NCI-H510A treated with DMSO at 0.1 percent for 48 hours (cell line): ENCODE measurements at places on chromosomes 12 and 14.
A peak's percentile ranks its signal among the peaks of the same experiment; 100 is the strongest.

DNA sequence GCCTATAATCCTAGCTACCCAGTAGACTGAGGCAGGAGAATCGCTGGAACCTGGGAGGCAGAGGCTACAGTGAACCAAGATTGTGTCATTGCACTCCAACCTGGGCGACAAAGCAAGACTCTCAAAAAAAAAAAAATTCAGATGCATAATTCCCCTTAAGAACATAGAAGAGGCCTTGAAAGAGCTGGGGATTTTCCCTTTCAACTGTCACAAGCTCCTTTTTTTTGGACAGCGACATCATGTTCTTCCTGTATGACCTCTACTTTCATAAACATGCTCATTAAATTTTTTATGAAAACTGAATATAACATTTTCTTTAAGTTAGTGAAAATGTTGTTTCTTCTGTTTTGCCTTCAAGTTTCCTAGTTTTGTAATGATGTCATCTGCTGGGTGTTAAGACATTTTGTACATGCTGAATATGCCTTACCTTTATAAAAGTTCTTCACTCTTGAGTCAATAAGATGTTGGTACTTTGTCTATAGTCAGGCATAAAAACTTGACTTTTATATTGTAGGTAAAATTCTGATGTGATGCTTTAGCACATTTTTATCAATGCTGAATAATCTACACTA is 76.0 kb downstream of the PTHLH start:
- no peak for DNase-seq

DNA sequence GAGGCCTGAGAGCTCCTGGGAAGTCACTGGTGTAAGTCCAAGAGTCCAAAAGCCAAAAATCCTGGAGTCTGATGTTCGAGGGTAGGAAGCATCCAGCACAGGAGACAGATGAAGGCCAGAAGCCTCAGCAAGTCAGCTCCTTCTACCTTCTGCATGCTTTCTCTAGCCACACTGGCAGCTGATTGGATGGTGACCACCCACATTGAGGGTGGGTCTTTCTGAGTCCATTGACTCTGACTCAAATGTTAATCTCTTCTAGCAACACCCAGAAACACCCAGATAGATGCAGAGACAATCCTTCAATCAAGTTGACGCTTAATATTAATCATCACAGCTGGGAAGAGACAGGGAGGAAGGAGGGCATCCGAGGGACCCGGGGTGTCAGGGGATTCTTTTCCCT is 305.8 kb downstream of the AACS start:
- DNase-seq, result no peak

- DNase-seq, result no peak
Measured at GRCh38 chr12:22160396-22161003, 114.5 kb downstream of the CMAS start.

GRCh38 chr14:64951724-64952123 is 9.2 kb upstream of the GPX2 start:
- no peak for DNase-seq

DNA sequence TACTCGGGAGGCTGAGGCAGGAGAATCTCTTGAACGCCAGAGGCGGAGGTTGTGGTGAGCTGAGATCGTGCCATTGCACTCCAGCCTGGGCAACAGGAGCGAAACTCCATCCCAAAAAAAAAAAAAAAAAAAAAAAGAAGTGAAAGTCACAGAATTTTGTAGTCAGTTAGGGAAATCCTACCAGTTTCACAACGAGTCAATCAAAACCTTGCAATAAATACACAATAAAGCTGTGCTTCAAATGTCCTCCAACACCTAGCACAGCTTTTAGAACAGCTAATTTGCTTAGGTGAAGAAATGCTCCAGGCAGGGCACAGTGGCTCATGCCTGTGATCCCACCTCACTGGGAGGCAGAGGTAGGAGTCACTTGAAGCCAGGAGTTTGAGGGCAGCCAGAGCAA is 112.8 kb upstream of the ATF7IP start:
- DNase-seq, result no peak

DNA sequence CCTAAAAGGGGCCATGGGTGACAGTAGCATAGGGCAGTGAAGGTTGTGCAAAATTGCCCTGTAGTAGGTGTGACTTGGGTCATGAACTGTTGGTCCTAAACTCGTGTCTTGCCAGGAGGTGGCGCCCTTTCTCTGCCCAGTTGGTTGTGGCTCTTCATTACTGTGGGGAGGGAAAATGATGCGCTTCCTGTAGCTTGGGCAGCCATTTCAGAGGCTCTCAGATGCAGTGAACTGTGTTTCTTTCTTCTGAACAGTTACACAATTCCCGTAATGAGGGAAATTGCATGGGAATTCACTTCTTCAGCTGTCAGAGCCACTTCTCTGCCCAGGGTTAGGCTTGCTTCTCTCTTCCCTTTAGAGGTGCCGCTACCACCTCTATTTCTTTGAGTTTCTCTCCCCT is 148.1 kb upstream of the NRXN3 start:
- DNase-seq, result peak; percentile 45

DNA sequence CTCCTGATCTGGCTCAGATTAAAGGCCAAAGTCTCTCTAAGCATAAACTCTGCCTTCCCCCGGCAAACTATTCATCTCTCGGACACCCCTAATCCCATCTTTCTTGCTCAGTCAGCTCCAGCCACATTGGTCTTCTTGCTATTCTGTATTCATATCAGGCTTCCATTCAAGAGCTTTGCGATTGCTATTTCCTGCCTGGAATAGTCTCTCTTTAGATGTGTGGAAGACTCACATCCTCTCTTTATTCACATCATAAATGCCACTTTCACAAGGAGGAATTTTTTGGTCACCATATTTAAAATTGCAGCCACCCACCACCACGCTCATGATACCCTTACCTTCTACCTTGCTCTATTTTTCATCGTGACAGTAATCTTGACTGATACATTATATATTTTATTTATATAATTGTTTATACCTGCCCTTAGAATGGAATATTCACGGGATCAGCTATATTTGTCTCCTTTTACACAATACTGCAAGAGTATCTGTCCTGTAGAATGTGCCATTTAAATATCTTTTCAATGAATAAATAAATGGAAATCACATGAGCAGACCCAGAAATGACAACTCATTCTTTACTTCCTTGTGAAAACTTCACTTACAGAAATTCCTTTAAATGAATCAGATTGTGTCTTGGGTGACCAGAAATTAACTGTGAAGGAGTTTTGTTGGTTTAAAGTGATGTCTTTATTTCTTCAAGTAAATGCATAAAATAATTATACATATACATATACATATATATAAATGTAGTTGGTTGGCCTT is 780.6 kb upstream of the FLRT2 start:
- no peak for DNase-seq

DNA sequence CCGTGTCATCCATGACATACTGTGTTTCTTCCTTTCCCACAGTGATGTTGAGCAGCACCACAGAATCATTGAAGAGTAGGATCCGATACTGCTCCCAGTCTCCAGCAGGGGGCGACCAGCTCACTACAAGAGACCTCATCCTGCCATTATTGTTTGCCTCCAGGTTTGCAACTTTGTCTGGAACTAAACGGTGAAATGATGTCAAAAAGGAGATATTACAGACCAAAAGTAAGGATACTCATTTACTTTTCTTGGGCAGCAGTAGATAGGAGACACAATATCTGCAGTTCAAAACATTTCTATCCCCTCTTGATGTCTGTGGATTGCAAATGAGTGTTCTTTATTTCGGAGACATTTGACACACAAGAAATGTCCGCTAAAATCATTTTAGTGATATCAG is 47.2 kb downstream of the PTPRB start:
- DNase-seq, result peak; percentile 19

- no peak for DNase-seq
Measured at GRCh38 chr12:20442322-20442721, 74.0 kb downstream of the PDE3A start.

- no peak for DNase-seq
Measured at GRCh38 chr14:79404874-79405511, 806.3 kb downstream of the DIO2 start.

DNA sequence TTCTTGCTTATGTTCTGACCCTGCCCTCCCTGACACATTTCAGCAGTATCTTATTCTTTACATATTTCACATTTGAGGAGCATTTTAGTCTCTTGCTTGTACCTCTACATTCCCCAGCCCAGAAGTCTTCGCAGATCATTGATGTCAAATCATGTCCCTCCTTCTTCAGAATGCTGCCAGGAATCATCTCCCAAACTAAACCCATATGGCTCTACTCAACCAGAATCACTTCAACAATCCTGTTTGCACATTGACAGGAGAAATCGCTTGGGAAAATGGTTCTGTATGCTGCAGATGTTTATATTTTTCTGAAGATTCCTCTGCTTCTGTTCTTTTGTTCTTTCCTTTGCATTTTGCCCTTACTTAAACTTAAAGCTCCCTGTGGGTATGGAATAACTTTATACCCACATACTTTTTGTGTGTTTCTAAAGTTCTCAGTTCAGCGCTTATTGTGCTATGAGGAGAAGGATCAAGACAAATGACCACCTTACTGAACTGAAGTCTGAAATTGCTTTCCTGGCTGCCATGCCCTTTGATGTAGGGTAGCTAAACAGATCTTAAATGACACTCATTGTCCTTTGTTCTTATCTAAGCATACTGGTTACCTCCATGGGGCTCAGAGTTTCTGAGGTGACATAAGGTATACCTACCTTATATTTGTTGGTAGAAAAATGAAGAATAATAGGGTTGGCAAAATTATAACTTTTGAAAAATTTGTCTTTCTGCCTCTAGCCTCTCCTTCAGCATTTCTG is 134.6 kb downstream of the SLC25A21 start:
- DNase-seq, result no peak

GRCh38 chr12:104282109-104282508 is 21.4 kb upstream of the EID3 start:
- no peak for DNase-seq

DNA sequence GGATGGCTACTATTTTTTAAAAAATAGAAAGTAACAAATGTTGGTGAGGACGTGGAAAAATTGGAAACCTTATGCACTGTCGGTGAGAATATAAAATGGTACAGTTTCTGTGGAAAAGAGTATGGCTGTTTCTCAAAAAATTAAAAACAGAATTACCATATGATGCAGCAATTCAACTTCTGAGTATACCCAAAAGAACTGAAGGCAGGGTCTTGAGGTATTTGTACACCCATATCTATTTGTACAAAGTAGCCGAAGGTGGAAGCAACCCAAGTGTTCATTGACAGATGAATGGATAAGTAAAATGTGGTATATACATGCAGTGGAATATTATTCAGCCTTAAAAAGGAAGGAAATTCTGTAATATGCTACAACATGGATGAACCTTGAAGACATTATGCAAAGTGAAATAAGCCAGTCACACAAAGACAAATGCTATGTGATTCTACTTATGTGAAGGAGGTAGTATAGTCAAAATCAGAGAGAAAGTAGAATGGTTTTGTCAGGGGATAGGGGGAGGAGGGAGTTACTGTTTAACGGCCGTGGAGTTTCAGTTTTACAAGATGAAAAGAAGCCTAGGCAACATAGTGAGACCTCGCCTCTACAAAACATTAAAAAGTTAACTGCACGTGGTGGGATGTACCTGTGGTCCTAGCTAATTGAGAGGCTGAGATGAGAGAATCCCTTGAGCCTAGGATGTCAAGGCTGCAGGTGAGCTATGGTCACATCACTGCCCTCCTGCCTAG is 38.4 kb upstream of the CCT2 start:
- DNase-seq, result no peak

DNA sequence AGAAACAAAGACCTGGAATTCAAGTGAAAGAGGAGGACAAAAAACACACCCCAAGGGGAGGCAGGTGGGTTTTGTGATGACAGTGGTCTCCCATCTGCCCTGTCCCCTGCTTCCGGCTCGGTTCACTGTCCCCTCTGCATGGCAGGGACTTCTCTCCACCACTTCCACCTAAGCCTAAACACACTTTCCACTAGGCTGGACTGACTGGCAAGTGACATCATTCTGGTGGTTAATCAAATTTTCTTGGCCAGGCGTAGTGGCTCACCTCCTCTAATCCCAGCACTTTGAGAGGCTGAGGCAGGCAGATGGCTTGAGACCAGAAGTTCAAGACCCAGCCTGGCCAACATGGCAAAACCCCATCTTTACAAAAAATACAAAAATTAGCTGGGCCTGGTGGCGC is 11.9 kb downstream of the PLEKHG6 start:
- no peak for DNase-seq

DNA sequence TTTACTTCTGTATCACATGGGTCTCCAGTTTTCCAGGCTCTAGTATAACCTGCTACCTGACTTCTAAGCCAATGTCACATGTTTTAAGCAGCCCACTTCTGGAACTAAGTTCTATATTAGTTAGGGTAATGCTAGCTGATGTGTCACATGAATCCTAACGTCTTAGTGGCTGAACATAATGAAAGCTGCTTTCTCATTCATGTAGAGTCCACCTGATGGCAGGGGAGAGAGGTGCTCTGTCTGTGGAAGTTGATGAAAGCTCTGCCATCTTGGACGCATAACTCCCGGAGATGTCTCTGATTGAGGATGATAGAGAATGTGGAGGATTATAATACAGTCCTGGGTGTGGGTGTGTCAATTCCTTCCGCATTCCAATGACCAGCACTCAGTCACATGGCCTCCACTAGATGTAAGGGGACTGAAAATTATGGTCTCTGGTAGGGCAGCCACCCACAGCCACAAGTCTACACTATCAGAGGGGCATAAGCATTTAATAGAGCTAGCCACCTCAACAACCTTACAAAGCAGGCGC is 234.4 kb upstream of the CRY1 start:
- DNase-seq, result no peak

GRCh38 chr12:42420395-42420794 is 94.4 kb downstream of the PPHLN1 start:
- DNase-seq, result no peak

DNA sequence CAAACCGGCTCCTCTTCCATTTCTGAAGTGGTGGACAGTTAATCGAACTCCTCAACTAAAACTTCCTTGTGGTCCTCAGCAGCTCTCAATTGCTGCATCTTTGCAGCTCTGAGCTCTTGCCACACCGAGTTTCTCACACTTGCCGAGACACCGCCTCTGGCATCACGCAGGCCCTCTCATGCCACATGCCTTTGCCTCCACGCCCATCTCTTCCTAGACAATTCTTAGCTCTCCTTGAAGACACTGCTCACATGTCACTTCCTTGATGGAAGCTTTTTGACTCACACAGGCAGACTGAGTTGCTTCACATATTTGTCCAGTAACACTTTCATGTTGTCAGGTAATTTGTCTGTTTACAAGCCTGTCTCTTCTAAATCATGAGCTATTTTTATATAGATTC is 29.2 kb downstream of the KCNA1 start:
- DNase-seq, result no peak

- no peak for DNase-seq
Measured at GRCh38 chr12:49059045-49059298, 1.6 kb downstream of the KMT2D start.

DNA sequence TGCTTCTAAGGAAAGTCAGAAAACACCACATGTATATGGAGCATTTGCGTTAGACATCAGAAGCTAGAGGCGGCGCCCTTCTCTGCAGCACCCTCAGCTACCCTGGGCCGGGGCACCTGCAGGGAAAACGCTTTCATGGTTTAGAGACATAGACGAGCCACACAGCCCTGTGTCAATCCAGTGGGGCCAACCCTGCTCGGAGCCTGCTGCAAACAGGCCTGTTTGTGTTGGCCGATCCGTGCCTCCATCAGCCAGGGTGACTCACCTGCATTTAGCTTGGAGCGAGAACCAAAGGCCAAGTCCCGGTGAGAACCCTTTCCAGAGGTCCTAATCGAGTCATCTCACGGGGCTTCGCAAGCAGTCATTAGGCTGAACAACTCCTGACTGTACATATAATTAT is 19.5 kb upstream of the FZD10 start:
- no peak for DNase-seq

GRCh38 chr14:33914676-33915516 is 36.0 kb downstream of the EGLN3 start:
- no peak for DNase-seq

- DNase-seq, result no peak
Measured at GRCh38 chr12:86091681-86092080, 164.5 kb downstream of the MGAT4C start.

- DNase-seq, result peak; percentile 90
Measured at GRCh38 chr14:36671149-36671548, 9.5 kb downstream of the PAX9 start.
